NCI-H82 (cell line): ENCODE measurements at places on chromosomes 4 and X.
A peak's percentile ranks its signal among the peaks of the same experiment; 100 is the strongest.

DNA sequence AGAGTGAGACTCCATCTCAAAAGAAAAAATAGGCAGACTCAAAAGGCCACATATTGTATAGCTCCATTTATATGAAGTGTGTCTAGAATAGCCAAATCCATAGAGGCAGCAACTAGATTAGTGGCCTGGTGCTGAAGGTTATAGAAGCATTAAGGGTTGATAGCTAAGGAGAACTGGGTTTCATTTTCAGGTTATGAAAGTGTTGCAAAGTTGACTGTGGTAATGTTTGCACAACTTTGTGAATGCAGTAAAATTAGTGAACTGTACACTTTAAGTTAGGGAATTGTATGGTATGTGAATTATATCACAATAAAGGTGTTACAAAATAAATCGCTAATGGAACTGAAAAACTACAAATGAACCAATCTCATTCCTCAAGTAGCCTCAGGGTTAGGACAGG, 28.3 kb downstream of the TXLNG start:
- no peak for DNase-seq

DNA sequence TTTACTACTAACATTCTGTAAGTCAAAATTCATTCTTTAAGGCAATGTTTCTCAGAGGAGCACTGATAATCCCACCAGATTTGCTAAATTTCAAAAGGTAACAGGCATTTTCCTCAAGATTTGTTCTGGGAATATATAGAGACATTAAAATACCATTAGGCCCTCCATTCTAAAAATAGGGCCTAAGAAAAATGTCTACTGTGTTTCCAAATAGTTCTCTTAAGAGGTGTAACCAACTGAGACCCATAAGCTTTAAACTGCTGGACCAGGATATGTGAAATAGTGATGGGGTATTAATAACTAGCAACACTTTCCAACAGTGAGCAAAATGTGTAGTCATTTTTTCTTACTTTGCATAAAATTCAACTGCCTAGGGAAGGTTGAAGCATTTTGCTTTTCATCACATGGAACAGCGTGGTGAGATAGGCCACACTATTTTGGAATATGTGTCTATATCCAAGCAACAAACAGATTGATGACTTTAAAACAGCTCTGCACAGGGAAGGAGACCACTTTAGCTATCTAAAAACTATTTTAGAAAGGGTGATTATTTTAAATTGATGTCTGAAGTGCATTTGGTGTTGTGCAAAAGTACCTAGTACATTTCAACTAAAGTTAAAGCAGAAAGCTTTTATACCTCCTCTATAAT, 89.9 kb downstream of the CORIN start:
- no peak for DNase-seq

- DNase-seq = peak; percentile 14
Measured at GRCh38 chr4:40594261-40595178, 35.1 kb downstream of the RBM47 start.

GRCh38 chr4:176762661-176763308, 29.9 kb downstream of the VEGFC start:
- DNase-seq = no peak

- DNase-seq = no peak
Measured at GRCh38 chr4:69859140-69859685, 732 bp downstream of the SULT1E1 start.

DNA sequence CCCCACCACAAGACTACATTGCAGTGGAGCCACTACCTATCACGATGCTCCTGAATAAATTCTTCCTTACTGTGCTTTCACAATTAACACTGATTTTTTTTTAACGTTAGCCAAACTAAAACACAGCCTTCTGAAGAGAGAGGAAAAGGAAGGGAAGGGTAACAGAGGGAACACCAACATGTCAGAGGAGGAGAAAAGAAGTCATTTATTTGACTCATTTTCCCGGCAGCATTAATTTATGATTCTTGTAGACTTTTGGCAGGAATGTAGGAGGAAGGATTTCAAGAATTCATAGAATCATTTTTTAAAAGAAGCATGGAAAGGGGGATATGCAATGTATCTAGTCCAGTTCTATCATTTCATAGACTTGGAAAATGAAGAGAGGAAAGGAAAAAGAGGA, 74.3 kb upstream of the IQCM start:
- no peak for DNase-seq

- no peak for DNase-seq
Measured at GRCh38 chr4:176186067-176186466, 9.3 kb downstream of the SPATA4 start.

DNA sequence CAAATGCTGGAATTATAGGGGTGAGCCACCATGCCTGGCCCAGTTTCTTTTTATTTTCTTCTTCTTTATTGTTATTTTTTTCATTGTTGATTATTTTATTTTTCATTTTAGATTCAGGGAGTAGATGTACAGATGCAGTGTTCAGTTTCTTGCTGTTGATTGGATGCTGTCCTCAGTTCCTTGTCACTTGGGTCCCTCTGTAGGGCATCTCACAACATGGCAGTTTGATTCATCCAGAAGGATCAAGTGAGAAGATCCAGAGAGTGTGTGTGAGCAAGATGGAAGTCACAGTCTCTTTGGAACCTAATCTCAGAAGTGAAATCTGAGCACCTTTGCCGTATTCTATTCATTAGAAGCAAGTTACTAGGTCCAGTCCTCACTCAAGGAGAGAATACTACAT, 20.9 kb downstream of the HMGB3 start:
- peak; percentile 10 for DNase-seq

GRCh38 chr4:66572949-66573348, 902.7 kb upstream of the EPHA5 start:
- DNase-seq = no peak

- no peak for DNase-seq
Measured at GRCh38 chr4:112511803-112512118, 4.2 kb downstream of the NEUROG2 start.

DNA sequence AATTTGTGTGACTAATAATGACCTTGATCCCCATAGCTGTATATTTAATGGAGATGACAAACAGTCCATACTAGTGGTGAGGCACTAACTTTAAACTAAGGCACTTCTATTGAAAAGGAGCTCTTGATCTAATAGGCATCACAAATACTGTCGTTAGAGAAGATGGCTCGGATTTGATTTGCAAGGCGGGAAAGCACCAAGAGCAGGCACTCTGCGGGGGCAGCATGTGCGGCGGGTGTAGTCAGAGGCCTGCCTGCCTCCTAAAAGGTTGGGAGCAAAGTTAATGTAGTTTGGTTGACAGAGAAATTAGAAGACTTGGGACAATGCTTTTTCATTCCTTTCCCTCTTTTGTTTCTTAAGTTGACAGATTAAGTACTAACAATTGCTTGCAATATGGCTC, 278.8 kb downstream of the CFAP299 start:
- DNase-seq = no peak

DNA sequence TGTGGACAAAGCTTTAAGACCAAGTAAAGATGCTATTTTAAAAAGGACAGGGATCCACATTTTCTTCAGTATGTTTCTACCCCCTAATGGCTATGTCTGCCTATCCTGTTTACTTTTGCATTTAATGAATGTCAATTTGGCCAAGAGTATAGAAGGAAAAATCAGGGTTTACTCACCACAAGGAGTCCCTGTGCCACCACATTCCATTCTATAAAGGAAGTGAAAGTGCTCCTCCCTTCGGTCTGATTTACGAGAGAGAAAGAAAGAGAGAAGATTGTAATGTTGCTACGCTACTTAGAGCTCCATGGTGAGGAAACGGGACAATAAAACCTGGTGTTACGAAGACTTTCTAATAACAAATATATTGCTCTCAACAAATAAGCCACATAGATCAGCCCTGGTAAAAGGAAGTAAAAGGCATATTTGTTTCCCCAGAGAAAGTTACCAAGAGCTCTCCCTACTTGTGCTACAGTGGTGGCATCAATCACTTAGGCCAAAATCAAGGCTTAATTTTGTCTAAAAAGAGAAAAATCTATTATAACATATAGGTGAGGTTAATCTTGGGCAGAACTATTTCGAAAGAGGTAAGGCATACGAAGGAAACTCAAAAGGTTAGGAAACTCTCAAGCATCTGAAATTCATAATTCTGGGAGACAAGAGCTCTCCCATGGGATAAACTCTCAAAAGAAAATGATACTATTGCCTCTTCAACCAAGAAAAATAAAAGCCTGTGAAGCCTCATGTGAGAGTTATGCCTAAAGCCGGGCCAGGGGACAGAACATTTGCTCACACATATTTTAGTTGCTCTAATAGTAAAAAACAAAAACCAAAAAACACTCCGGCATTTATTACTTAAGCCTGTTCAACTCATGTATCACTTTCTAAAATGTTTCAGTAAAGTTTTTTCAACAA, 29.5 kb downstream of the TAPT1 start:
- peak; percentile 67 for DNase-seq

GRCh38 chr4:16155528-16156169, 70.6 kb downstream of the TAPT1 start:
- DNase-seq = no peak

DNA sequence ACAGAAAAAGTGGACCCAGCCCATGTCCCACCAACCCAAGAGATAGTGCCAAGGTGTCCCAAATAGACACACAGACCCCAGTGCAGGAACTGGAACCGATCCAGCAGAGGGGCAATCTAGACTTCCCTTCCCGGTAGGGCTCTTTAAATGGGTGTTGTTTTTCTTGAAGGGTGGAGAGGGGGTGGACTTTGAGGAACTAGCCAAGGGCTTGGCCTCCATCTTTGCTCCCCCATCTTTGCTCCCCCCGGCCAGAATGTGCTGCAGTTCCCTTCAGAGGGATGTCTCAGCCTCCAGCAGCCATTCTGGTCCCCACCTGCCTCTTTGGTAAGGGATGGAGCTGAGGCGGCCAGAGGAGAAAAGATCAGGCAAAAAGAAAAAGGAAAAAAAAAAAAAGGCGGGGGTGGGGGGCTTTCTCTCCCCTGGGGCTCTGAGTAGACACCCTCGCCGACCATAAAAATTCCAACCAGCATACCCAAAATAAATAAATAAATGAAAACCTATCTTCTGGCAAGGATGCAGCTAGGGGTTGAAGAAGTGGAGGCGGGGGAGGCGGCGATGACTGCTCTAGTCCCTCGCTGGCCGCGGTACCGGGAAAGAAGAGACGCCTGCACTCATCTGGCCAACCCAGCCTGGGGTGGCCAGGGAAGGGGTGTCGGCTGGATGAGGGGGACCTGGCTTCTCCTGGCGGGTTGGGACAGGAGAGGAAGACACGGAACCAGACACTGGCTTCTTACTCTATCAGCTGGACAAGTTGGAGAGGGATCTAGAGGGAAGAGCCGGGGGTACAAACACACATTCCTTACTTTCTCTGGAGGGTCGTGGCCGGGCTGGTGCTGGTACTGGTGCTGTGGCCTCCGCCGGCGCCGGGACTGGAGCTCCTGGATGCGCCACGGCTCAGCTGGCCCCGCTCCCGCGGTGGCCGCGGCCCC, 38.5 kb upstream of the IQSEC2 start:
- DNase-seq = peak; percentile 15

- no peak for DNase-seq
Measured at GRCh38 chrX:110168585-110168984, 149.3 kb downstream of the AMMECR1 start.

GRCh38 chrX:29580560-29580959, 634.8 kb upstream of the MAGEB2 start:
- DNase-seq = no peak

GRCh38 chr4:189255636-189256035, 685.0 kb upstream of the FRG1 start:
- DNase-seq = no peak

DNA sequence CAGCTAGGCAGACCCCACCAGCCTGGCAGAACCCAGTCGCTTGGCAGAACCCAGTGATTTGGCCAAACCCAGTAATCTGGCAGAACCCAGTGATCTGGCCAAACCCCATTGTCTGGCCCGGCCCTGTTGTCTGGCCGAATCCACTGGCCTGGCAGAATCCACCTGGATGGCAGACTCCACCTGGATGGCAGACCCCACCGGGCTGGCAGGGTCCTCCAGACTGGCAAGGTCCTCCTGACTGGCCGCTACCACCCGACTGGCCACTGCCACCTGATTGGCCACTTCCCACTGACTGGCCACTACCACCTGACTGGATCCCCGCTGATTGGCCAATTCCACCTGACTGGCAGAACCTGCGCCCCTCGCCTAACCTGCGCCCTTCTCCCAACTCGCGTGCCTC, 3.2 kb downstream of the MAGED1 start:
- no peak for DNase-seq

GRCh38 chr4:16443504-16444088, 217.3 kb upstream of the TAPT1 start:
- peak; percentile 37 for DNase-seq

GRCh38 chrX:64321507-64321906, 73.7 kb downstream of the MTMR8 start:
- DNase-seq = no peak
